ENCODE measurements at places on chromosomes 12 and 14.

GRCh38 chr14:20667957-20668356, 16.4 kb upstream of the RNASE4 start:
- DNase-seq, result no peak

GRCh38 chr14:58770491-58770982, 132.8 kb downstream of the DACT1 start:
- DNase-seq, result no peak

DNA sequence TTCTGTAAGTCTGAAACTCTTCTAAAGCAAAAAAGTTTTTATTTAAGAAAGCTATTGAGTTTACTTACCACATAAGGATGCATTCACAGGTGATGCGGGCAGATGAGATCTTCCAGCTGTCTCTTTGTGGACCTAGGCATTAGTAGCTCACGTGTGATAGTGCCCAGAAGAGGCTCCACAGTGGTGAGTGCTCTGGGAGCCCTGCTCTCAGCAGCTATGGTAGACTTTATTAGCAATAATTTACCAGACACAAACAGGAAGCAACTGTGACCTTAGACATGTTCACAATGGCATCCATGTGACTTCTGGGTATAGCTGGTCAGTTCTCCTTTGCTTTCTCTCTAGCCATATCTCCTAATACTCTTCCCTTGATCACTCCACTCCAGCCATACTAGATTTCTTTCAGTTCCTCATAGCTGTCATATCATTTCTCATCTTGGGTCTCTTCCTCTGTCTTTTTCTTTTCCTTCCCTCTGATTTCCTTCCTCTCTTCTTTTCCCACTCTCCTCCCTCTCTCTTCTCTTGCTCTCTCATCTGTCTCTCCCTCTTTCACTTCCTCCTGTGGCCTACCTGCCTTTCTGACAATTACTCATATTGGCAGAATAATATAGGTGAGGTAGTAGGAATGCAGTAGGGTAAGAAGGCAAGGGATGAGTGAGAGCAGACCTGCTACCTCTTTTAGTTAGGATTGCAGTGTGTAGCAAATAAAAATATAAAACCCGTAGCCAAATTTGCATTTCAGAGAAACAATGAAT, 75.2 kb upstream of the SCAF11 start:
- DNase-seq, result no peak

- no peak for DNase-seq
Measured at GRCh38 chr12:62658910-62659309, 192.3 kb downstream of the MON2 start.

GRCh38 chr12:69490920-69491643, 20.9 kb downstream of the FRS2 start:
- DNase-seq, result no peak

DNA sequence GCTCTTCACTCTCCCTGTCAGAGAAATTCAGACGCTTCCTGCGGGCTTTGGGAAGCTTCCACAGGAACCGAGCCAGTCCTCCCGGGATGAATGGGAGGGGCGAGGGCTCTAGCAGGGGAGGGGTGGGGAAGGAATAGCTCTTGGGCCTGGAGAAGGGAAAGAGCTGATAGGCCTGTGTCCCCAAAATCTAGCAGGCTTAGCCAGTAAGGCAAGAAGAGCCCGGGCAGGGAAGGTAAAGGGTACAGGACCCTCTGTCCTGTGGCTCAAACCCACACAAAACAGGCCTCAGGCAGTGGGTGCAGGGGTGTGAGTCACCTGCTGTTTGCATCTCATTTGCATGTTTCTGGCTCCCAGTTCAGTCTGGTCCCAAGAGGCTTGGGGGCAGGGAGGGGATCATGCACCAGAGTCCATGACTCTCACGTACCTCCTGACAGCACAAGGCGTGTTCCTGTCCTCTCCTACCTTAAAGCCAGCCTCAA, 8.7 kb upstream of the SMUG1 start:
- DNase-seq, result no peak

GRCh38 chr14:75277815-75278421, 710 bp upstream of the FOS start:
- no peak for DNase-seq

DNA sequence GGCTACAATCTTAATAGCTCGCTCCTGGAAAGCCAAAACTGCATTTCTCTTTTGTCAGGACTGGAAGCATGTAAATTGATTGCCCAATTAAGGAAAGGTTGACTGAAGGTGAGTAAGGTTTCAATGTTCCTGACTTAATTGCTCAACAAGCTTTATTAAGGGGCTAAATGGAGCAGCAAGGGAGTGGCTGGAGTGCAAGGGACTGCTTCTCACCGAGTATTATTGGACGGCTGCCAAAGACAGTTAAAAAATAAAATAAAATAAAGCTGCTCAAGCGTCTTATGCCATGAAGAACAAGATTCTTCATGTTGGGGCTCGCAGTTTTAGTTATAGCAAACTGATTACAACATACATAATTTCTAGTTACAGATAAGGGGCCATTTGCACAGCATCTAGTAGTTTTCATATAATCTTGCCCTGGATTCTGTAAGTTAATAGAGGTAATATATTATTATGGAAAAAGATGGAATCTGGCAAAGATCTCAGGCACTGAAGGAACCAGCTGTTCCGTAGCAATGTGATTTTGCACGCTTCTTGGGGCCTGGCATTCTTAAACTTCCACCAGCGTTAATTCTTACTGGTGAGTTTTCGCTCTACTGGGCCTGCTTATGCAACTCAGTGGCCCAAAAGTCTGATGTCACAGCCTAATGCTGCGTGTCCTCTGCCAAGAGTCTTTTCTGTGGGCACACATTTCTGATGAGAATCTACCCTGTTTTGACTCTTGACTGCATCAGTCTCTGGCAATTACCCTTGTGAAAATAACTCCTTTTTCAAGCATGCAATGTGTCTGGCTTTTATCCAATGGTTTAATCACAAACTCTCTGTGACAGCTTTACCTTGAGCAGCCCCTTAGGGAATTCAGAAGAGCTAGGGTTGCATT, 108.5 kb downstream of the SLC38A1 start:
- DNase-seq, result no peak

DNA sequence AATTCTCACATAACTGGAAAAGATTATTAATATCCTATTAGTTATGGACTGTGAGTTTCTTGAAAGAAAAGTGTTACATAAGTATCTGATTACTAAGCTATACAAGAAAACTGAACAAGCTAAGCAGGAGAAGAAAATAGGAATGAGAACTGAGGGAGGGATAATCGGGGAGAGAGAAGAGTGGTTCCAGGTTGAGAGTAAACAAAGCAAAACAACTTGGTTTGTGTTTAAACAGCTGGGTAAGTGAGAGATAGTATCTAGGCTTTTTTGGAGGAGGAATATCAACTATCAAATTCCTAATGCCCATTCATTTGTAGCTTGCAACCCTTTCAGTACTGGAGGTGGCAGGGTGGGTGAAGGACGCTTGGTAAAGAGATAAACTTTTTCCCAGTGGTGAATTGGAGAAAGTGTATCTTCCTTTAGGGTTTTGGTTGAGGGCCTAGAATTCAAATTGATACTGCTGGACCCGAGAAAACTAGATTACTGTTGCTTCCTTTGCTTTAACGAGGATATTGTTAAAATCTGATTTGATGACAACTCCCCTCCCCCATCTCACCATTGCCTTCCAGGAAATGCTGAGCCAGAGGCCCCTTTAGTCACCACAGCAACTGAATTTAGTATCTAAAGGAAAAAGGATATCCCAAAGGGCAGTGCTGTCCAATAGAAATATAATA, 2.0 kb upstream of the SLC2A3 start:
- DNase-seq, result peak; percentile 44

DNA sequence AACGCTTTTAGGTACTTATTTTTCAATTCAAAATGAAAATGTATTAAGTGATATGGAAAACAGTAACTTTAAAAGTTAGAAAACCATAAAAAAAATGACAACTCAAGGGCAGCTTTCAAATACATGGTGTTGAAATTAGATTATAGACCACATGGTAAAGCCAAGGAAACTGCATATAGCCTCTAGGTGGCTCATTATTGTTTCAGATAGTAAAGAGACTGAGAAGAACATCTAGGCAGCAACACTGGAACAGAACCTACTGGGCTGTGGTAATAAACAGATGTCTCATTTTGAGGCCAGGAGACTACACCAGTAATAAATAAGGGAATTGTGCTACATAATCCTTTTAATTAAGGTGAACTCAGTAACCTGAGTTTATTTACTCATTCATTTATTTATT, 13.0 kb downstream of the FBXO33 start:
- no peak for DNase-seq
